ENCODE measurements at places on chromosomes 2 and 18. TPM values are rescaled to one million over a fixed set of nuclear protein-coding genes. Genes with fewer than 3 reads are reported as not detected.

- DNase-seq = no peak
Observed at GRCh38 chr2:70916291-70916690, 19.4 kb upstream of the ATP6V1B1 start.

GRCh38 chr18:45775743-45776142 lies 49.7 kb upstream of the SIGLEC15 start:
- no peak for DNase-seq

DNA sequence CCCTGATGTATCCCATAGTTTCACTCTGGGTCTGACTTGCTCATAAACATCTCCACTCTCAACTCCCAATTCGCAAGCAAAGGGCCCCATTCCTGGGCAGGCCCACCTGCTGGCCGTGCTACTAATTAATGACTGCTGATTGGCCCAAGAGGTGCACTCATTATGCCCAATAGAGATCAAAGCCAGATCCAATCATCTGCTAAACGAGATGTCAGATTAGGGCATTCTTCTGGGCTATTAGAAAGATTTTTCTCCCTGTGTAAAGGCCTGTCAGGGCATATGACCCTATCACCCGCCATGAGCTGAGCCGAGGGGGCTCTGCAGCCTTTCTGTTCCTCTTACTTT lies 103.4 kb upstream of the HAAO start:
- DNase-seq = no peak

- no peak for DNase-seq
Observed at GRCh38 chr2:169540146-169540545, 30.6 kb downstream of the KLHL41 start.

DNA sequence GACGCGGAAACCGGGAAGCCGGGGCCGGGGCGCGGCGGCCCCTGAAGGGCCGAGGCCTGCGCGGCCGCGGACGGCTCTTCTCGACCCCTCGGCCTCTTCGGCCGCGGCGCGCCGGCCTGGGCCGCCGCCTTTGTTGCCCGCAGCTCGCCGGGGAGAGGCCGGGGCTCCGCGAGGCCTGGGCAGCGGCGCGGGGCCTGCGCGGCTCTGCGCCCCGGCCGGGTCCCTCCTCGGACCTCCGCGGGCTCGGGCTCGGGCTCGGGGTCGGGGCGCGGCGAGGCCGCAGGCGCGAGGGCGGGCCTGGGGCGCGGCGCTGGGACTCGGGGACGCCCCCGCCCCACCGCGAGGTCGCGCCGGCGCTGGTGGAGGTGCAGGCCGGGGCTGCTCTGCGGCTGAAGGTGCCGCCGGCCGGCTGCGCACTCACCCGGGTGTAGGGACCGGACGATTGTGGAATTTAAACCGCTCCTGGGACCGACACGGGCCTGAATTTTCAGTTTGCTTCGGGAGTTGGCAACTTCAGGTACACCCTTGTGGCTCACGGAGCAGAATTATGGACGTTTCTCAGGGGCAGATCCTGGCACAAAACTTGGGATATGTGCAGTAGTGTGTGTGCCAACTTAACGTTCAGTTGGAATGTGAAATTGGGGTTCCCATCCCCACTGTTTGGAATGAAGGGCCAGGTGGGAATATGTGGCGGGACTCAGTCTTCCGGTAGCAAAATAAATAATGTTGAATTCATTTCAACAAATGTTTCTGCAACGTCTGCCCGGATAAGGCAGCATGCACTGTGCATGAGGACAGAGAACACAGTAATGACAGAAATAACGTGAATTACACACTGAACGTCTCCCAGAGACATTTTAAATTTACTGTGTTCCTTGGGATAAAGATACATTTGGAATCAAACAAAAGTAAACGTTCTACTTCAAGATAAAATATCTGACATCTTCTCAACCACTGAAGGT lies 787 bp downstream of the SOCS6 start:
- no peak for DNase-seq

DNA sequence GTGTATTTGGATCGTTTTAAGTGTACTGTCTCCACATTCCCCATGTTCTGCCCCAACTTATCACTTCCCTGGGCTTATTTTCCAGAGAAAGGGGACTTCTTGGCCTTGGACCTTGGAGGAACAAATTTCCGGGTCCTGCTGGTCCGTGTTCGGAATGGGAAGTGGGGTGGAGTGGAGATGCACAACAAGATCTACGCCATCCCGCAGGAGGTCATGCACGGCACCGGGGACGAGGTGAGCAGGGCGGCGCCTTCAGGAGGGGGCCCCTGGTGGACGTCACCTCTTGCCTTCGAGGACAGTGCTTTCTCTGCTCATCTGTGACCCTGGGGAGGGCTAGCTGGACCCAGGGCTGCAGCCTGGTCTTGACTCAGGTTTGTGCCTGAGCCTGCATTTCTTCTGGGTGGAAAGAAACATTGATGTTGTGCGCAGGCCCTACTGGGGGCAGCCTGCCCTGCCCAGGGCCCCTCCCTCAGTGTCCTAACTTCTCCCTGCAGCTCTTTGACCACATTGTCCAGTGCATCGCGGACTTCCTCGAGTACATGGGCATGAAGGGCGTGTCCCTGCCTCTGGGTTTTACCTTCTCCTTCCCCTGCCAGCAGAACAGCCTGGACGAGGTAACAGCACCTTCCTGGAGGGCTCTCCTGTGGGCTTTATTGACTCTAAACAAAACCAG lies 47.8 kb downstream of the HK2 start:
- DNase-seq = no peak

CASP10 gene
- 42.1 TPM for total RNA-seq

KIAA2012 gene
- not detected for total RNA-seq

Measured in glomerular endothelial cell (primary cell).